ENCODE measurements at places on chromosomes 11 and 22.
A peak's percentile ranks its signal among the peaks of the same experiment; 100 is the strongest.

GRCh38 chr11:132251061-132251460 is 880.6 kb downstream of the NTM start:
- H3K4me1 ChIP-seq = no peaks in the 10 kb centered on the region
- no peaks in the 10 kb centered on the region for H3K36me3 ChIP-seq
- no peak overlapping the region for H3K4me3 ChIP-seq
- no peaks in the 10 kb centered on the region for H3K27me3 ChIP-seq
- H3K27ac ChIP-seq = no peak overlapping the region

- H3K4me3 ChIP-seq = peak overlapping the region; percentile 79
- peaks cover 44% of the 10 kb centered on the region for H3K4me1 ChIP-seq
- no peaks in the 10 kb centered on the region for H3K27me3 ChIP-seq
- DNase-seq = no peak
Observed at GRCh38 chr11:62854825-62855570, 15.6 kb upstream of the WDR74 start.

DNA sequence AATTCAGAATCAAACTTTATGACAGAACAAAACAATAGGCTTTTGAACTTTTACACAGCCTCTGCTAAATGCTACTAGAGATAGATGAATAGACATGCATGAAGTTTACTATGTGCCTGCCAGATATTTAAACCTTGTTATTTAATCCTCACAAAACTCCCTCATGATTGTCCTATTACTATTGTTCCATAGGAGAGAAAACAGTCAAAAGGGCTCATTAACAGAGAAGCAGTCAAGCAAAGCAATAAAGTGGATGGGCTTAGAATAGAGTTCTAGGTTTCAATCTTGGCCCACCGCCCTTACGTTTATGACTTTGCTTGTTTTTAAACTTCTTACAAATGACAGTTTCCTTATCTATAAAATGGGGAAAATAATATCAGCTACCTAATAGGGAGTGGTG is 12.9 kb downstream of the CWC15 start:
- H3K27ac ChIP-seq = no peak overlapping the region
- no peak for DNase-seq
- no peaks in the 10 kb centered on the region for H3K4me1 ChIP-seq
- no peaks in the 10 kb centered on the region for H3K27me3 ChIP-seq
- H3K4me3 ChIP-seq = no peak overlapping the region
- H3K36me3 ChIP-seq = peaks cover 54% of the 10 kb centered on the region

DNA sequence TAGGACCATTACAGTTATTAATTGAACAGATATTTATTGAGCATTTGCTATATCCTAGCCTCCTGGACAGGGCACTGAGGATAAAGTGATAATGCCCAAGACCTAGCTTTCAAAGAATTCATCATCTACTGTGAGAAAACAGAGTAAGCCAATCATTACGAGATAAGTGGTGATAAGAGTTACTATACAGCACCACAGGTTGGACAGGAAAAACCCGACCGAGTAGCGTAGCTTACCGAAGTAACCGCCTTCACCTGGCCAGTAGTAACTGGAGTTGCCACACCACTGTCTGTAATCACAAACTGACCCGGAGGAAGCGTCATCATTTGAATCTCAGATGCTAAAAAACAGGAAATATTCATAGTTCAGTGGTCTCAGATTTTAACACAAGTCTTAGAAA is 10.0 kb upstream of the NFRKB start:
- H3K4me1 ChIP-seq = no peaks in the 10 kb centered on the region
- H3K27ac ChIP-seq = no peak overlapping the region
- no peak overlapping the region for H3K4me3 ChIP-seq
- DNase-seq = no peak

- DNase-seq = no peak
- no peak overlapping the region for H3K27ac ChIP-seq
- peaks cover 6% of the 10 kb centered on the region for H3K27me3 ChIP-seq
- H3K4me3 ChIP-seq = no peak overlapping the region
Observed at GRCh38 chr22:20152464-20152890, 1.6 kb upstream of the CCDC188 start.

DNA sequence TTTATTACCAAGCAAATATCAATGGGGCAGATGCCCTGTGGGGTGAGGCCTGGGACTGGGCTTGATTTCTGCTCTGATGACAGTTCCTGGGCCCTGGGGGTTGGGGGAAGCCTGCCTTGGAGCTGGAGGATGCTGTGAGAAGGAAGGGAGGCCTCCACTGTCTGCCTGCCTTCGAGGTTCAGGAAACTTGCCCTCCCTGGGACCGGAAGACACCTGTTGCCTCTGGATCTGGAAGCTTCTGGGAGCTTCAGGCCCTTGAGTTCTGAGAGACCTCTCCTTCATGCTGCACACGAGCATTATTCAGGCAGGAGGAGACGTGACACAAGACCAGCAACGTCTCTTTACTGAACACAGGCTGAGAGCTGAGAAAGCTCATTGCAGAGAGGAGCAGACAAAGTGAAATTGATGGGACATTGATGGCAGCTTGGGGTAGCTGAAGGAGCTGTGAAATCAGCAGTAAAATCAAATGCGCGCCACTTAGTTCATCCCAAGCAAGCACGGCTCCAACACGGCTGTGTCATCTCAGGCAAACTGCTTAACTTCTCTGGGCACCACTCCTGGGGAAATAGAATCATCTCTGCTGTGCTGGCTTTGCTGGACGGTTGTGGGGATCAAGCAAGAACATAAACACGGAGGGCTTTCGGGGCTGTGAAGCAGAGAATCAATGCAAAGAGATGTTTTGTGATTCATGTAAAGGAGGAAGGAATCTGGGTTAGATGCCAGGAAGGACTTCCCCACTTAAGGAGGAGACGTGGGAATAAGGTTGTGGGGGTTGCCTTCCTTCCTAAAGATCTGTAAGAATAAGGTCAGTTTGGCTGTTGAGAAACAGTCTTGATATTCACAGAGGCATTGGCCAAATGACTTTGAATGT is 64.5 kb downstream of the TP53I11 start:
- no peak for DNase-seq
- H3K36me3 ChIP-seq = peaks cover 7% of the 10 kb centered on the region
- H3K4me1 ChIP-seq = peaks cover 2% of the 10 kb centered on the region
- no peak overlapping the region for H3K4me3 ChIP-seq

DNA sequence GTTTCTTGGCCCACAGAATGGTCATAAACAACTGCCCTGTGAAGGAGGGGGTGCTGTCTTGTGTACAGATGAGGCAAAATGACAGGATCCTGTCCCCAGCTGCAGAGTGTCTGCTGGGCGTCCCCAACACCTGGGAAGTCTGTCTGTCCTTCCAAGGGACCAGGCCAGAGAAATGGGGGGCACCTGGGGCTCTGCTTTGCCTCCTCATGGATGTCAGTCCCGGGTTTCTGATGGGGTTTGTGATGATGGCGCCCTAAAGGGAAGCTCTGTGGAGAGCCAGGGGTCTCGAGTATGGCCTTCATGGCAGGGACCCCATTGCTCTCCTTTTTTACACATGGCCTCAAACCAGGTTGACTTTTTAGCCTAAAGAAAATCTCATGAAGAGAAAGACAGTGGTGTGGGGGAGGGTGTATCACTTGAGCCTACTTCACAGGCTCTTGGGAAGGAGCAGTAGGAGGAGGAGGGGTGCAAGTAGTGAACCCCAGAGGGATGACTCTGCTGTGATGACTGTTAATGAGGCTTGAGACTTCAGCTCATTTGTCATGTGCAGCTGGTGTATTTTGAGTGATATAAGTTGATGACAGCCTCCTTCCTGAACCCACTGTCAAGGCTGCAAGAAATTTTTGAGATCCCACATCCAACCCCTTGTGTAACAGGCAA is 40.6 kb upstream of the TUB start:
- no peak overlapping the region for H3K4me3 ChIP-seq
- peaks cover 2% of the 10 kb centered on the region for H3K27me3 ChIP-seq
- H3K36me3 ChIP-seq = no peaks in the 10 kb centered on the region
- no peak overlapping the region for H3K27ac ChIP-seq
- H3K4me1 ChIP-seq = no peaks in the 10 kb centered on the region

DNA sequence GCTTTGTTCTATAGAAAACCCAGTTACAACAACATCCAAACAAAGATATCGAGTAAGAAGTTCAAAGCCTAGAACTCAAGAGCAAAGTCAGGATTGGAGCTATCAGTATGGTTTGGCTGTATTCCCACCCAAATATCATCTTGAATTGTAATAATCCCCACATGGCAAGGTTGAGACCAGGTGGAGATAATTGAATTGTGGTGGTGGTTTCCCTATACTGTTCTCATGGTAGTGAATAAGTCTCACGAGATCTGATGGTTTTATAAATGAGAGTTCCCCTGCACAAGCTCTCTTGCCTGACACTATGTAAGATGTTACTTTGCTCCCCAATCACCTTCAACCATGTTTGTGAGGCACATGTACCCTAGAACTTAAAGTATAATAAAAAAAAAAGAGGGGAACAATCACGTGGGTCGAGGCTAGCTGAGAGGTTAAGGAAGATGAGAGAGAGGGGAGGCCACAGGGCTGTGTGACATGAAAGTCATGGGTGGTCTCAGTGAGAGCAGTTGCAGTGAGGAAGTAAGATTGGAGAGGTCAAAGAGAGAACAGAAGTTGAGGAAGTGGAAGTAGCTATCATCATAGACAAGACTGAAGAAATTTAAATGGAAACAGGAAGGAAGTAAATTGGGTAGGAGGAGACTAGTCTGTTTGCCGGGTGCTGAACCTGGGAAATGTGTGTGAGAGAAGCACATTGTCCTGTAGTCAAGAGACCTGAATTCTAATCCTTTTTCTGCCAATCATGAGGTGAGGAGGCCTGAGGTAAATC is 80.1 kb upstream of the CD44 start:
- no peaks in the 10 kb centered on the region for H3K36me3 ChIP-seq
- DNase-seq = no peak
- peak overlapping the region; percentile 17 for H3K27ac ChIP-seq
- peaks cover 26% of the 10 kb centered on the region for H3K4me1 ChIP-seq
- no peak overlapping the region for H3K4me3 ChIP-seq

- H3K27me3 ChIP-seq = peaks cover 7% of the 10 kb centered on the region
- H3K27ac ChIP-seq = no peak overlapping the region
- H3K4me3 ChIP-seq = no peak overlapping the region
- peaks cover 20% of the 10 kb centered on the region for H3K4me1 ChIP-seq
- H3K36me3 ChIP-seq = no peaks in the 10 kb centered on the region
- no peak for DNase-seq
Observed at GRCh38 chr22:44020981-44021380, 3.1 kb upstream of the PARVB start.

DNA sequence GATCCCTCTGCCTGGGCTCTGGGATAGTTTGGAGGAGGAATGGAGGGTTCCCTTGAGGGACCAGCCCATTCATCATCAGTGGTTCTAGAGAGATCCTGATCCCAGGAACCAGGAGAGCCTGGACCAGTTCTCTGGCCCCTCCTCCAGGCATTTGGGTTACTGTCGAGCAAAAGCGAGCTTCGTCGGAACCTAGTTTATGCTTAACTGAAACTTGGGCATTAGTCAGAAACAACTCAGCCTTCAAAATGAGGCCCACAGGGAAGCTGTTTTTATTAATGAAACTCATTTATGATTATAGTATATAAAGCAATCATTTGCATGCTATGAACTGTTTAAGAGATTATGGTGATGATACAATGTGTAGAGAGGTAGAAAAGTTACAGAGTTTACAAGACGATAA is 61.4 kb downstream of the LIF start:
- H3K27ac ChIP-seq = no peak overlapping the region
- peaks cover 18% of the 10 kb centered on the region for H3K4me1 ChIP-seq
- DNase-seq = no peak
- H3K27me3 ChIP-seq = no peaks in the 10 kb centered on the region
- H3K36me3 ChIP-seq = no peaks in the 10 kb centered on the region
- no peak overlapping the region for H3K4me3 ChIP-seq

DNA sequence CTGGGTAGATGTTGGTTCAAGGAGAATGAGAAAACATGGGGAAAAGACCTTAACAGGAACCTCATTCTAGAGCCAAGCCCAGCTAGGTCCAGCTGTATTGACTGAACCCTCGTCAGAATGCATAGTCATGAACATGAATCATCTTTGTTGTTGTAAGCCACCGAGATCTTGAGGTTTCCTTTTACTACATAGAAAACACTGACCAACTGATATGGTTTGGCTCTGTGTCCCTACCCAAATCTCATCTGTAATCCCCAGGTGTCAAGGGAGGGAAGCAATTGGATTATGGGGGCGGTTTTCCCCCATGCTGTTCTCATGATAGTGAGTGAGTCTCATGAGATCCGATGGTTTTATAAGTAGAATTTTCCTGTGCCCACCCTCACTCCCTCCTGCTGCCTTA is 19.4 kb upstream of the PHOX2A start:
- H3K4me3 ChIP-seq = no peak overlapping the region
- no peaks in the 10 kb centered on the region for H3K4me1 ChIP-seq
- peaks cover 12% of the 10 kb centered on the region for H3K27me3 ChIP-seq
- H3K27ac ChIP-seq = no peak overlapping the region

DNA sequence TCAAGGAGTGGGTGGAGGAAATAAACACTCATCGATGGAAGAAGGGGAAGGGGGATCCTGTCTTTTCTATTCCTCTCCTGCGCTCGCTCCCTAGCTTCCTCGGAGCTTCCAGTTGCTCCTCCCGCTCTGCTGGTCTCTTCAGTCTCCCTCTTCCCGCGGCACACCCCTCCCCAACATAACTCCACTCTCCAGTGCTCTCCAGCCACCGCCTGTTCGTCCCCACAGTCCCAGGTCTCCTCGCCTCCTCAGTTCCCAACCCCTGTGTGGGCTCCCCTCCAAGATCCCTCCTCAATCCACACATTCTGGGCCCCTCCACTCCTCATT is 438 bp downstream of the ZW10 start:
- peak overlapping the region; percentile 42 for H3K27ac ChIP-seq
- H3K27me3 ChIP-seq = no peaks in the 10 kb centered on the region
- peak overlapping the region; percentile 88 for H3K4me3 ChIP-seq
- H3K4me1 ChIP-seq = peaks cover 12% of the 10 kb centered on the region
- no peak for DNase-seq
- H3K36me3 ChIP-seq = peaks cover 7% of the 10 kb centered on the region

- H3K4me1 ChIP-seq = peaks cover 37% of the 10 kb centered on the region
- H3K27ac ChIP-seq = no peak overlapping the region
- H3K4me3 ChIP-seq = peak overlapping the region; percentile 40
- no peaks in the 10 kb centered on the region for H3K27me3 ChIP-seq
Observed at GRCh38 chr11:555227-555779, 5.2 kb downstream of the LMNTD2 start.

GRCh38 chr11:77438487-77438886 is 35.4 kb downstream of the PAK1 start:
- no peak overlapping the region for H3K4me3 ChIP-seq
- no peaks in the 10 kb centered on the region for H3K4me1 ChIP-seq
- H3K36me3 ChIP-seq = no peaks in the 10 kb centered on the region
- H3K27me3 ChIP-seq = no peaks in the 10 kb centered on the region
- H3K27ac ChIP-seq = no peak overlapping the region

DNA sequence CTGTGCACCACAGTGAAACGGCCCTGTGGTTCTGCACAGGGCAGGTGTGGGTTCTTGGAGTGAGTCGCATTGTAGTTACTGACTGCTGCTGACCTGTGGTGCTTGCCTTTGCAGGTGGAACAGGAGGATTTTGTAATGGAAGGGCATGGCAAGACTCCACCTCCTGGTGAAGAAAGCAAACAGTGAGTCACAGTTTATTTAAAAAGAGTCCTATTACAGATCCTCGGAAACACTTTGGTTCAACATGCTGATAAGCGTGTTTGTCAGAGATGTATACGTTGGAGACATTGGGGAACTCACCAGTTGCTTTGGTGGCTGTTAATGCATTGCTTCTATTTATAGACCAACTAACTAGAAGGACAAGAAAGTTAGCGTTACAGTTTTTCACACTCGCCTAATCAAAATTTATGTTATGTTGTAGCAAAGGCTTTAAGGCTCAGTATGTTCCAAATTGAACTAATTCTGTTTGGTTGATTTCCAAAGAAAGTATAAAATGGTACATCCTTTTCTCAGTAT is 21.7 kb upstream of the TNRC6B start:
- no peak overlapping the region for H3K4me3 ChIP-seq
- DNase-seq = no peak
- H3K27ac ChIP-seq = no peak overlapping the region

GRCh38 chr11:87043894-87044293 is 6.2 kb downstream of the TMEM135 start:
- no peak for DNase-seq
- H3K27ac ChIP-seq = no peak overlapping the region
- peaks cover 3% of the 10 kb centered on the region for H3K4me1 ChIP-seq
- no peaks in the 10 kb centered on the region for H3K36me3 ChIP-seq
- H3K4me3 ChIP-seq = no peak overlapping the region
